ENCODE measurements at places on chromosomes 1 and 21. TPM values are rescaled to one million over a fixed set of nuclear protein-coding genes. Genes with fewer than 3 reads are reported as not detected.

Gene MIXL1
- total RNA-seq, result not detected

Gene CA14
- 6.9 TPM for total RNA-seq

Gene EDARADD
- 0.37 TPM for total RNA-seq

Gene UTS2
- not detected for total RNA-seq

Gene TSSK3
- 1.1 TPM for total RNA-seq

Gene MEGF6
- 11.0 TPM for total RNA-seq

Gene EPRS1
- total RNA-seq, result 66.4 TPM

Gene TMEM240
- total RNA-seq, result 8.0 TPM

Gene TAS1R1
- not detected for total RNA-seq

Gene EXTL1
- 3.0 TPM for total RNA-seq

Gene CTTNBP2NL
- 16.2 TPM for total RNA-seq

Gene SLC44A3
- total RNA-seq, result 6.5 TPM

Gene TIE1
- 40.1 TPM for total RNA-seq

Gene GPR37L1
- 0.21 TPM for total RNA-seq

Gene NUP210L
- total RNA-seq, result 0.25 TPM

Gene SERPINC1
- 0.18 TPM for total RNA-seq

Gene GIPC2
- 1.7 TPM for total RNA-seq

Gene RNU1-2
- total RNA-seq, result 6,377 TPM

Gene RGS4
- 1.7 TPM for total RNA-seq

Gene PALMD
- total RNA-seq, result 79.6 TPM

Gene TTC22
- total RNA-seq, result 0.06 TPM

Gene ADCY10
- total RNA-seq, result 0.09 TPM

Gene HSD17B7
- total RNA-seq, result 6.2 TPM

Gene TMEM269
- total RNA-seq, result 0.06 TPM

Gene SUMO3
- total RNA-seq, result 85.9 TPM

Gene NGF
- total RNA-seq, result 7.4 TPM

Gene RASAL2
- total RNA-seq, result 30.8 TPM

Gene SLFNL1
- 0.28 TPM for total RNA-seq

Gene OVAAL
- total RNA-seq, result 0.39 TPM

Gene GJA9
- total RNA-seq, result not detected

Gene HSD11B1
- 1.5 TPM for total RNA-seq

Gene LMX1A
- total RNA-seq, result not detected

Gene OXCT2
- total RNA-seq, result 21.2 TPM

Gene CCDC181
- total RNA-seq, result 2.4 TPM

Gene RNF186
- total RNA-seq, result not detected

Gene MYCL
- total RNA-seq, result 0.33 TPM

Gene FAM229A
- 2.0 TPM for total RNA-seq

Gene HES5
- total RNA-seq, result 0.61 TPM

Gene SPRR4
- total RNA-seq, result not detected

Gene CRYBG2
- total RNA-seq, result not detected

Gene ADAMTSL4
- 34.9 TPM for total RNA-seq

Gene RAB42
- 1.4 TPM for total RNA-seq

Gene KRTAP10-2
- not detected for total RNA-seq

Gene FAM167B
- total RNA-seq, result 2.0 TPM

Gene CNIH3
- total RNA-seq, result 2.3 TPM

Gene TBX19
- total RNA-seq, result 0.89 TPM

Gene LRRC71
- not detected for total RNA-seq

Gene KRTAP6-1
- not detected for total RNA-seq

Gene RIPK4
- 0.94 TPM for total RNA-seq

Gene SYNC
- 20.2 TPM for total RNA-seq

Gene PLA2G2D
- total RNA-seq, result not detected

Gene PDC
- total RNA-seq, result not detected

Gene SMCP
- total RNA-seq, result not detected

Gene ARHGAP30
- total RNA-seq, result 5.0 TPM

Gene CFHR3
- total RNA-seq, result 0.36 TPM

Gene VASH2
- total RNA-seq, result 1.0 TPM

Gene HMGCS2
- total RNA-seq, result 50.8 TPM

Gene PRRX1
- 70.1 TPM for total RNA-seq
